ENCODE measurements at places on chromosomes 7 and 10. TPM values are rescaled to one million over a fixed set of nuclear protein-coding genes. Genes with fewer than 3 reads are reported as not detected.

PON1 gene
- total RNA-seq: not detected

CYTH3 gene
- total RNA-seq: 15.6 TPM

SPRN gene
- total RNA-seq: 0.12 TPM

FAS gene
- total RNA-seq: 52.5 TPM

VSTM4 gene
- total RNA-seq: 0.29 TPM

ZNF487 gene
- 0.81 TPM for total RNA-seq

KAT6B gene
- total RNA-seq: 10.1 TPM

CLCN1 gene
- not detected for total RNA-seq

FAM170B gene
- total RNA-seq: not detected

TLX1 gene
- not detected for total RNA-seq

SH2B2 gene
- 13.6 TPM for total RNA-seq

- no peak for DNase-seq
These were observed 23.9 kb upstream of the ATP6V0A4 start for GRCh38 chr7:138821912-138822311.

- DNase-seq: no peak
These were observed 38.7 kb downstream of the CALML5 start for GRCh38 chr10:5460468-5461202.

DNA sequence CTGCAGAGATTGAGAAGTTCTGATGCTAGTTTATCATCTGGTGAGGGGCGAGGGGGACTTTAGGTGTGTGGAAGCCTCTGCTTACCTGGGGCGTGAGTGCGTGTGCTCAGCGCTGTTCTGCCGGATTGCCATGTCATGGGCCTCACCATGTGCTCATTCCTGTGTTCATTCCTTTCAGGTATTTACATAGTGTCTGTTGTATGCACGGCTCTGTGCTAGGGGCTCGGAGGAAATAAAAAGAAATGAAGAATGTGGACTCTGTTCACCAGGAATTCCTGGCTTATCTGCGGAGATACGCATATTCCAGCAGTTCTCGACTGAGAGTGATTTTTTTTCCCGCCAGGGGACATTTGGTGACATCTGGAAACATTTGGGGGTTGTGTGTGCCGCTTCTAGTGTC is 152.0 kb downstream of the CAMK1D start:
- DNase-seq: no peak

GRCh38 chr7:56007167-56007652 is 42.8 kb downstream of the NIPSNAP2 start:
- DNase-seq: no peak

GRCh38 chr10:43120929-43121314 is 17.3 kb upstream of the CSGALNACT2 start:
- no peak for DNase-seq

DNA sequence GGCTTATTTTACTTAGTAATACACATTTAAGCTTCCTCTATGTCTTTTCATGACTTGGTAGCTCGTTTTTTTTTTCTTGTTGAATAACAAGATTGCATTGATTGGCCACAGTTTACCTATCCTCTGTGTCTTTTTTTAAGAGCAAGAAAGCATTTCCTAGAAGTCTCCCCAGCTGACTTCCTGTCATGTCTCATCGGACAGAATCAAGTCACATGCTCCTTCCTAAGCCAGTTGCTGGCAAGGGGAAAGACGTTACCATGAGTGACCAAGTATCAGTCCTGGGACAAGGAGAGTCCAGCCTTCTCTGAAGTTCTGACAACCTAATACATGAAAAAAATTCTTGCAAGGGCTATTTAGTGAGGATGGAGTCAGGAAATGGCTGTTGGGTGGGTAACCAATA is 24.9 kb upstream of the SFRP5 start:
- DNase-seq: no peak

DNA sequence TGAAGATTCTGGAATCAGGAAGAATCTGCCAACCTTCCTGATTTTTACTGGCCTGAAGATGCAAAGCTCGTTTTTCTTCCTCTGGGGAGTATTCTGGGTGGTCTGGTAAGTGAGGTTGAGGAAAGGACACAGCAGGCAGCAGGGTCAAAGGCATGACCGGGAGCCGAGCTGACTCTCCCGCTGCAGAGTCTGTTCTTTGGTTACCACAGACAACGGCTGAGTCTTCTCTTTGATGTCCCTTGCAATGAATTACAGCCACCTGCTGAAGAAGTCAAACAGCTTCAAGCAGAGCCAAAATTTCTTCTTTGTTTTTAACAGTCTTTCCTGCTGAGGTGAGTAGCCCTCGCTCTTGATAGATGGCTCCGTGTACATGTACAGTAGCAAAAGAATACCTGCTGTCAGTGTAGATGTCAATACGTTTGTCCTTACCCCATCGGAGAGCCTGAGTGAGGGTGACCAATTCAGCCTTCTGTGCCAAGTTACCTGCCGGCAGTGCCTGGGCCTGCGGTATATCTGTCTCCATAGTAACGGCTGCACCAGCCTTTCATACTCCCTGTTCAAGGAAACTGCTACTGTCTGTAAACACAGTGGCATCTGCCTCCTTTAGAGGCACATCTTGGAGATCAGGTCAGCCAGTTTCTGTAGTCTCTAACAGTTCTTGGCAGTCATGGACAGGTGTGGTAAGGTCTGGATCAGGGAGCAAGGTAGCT is 76.4 kb downstream of the PRR15 start:
- DNase-seq: no peak

DNA sequence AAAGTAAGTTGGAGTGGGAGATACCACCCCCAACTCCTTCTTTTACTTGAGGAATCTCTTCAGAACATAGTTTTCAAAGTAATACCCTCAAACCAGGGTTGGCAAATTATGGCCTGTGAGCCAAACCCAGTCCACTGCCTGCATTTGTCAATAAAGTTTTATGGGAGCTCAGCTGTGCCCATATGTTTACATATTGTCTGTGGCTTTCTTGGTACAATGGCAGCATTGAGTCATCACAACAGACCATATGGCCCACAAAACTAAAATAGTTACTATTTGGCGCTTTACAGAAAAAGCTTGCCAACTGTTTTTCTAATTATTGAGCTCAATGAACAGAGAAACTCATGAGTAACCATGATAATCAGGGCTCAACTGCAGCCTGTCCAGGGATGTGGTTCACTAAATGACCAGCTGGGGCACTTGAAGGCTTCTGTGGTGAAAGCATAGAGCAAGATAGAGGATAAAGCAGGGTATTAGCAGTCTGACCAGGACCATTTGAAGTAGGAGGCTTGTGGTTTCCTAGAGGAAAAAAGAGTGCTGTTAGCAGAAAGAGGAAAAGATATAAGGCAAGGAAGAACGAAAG is 196.0 kb upstream of the GRB10 start:
- no peak for DNase-seq

GRCh38 chr10:24214762-24215161 is 5.8 kb downstream of the KIAA1217 start:
- DNase-seq: no peak

GRCh38 chr10:44194435-44194834 is 190.5 kb downstream of the CXCL12 start:
- no peak for DNase-seq

DNA sequence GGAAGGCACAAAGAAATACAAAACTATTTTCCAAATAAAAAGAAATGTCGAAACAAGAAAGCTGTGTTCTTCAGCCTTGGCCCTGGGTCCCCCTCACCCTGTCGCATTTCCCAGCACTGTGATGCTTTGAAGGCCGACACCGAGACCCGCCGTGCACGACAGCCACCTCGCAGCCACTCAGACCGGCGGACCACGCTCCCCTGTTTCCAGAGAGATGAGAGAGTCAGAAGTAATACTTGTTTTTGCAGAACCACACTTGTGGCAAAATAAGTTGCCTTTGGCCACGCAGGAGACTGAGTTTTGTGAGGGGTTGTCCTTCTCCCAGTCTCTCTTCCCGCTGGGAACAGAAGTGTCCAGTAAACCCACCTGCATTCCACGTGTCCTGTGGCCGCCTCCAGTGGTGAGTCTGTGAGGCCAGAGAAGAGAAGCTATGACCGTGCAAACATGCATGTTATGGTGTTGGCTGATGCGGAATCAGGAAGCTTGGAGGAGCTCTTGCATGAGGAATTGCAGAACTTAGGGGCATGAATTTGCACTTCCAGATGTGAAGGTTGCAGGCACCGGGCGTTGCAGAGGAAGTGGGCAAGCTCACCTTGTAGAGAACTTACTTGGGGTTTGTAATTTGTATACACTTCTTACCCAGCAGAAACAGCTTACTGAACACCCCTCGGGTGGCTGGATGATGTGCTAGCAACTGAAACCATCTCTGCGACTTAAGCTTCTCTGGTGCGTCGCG is 194.5 kb downstream of the EBF3 start:
- DNase-seq: no peak

DNA sequence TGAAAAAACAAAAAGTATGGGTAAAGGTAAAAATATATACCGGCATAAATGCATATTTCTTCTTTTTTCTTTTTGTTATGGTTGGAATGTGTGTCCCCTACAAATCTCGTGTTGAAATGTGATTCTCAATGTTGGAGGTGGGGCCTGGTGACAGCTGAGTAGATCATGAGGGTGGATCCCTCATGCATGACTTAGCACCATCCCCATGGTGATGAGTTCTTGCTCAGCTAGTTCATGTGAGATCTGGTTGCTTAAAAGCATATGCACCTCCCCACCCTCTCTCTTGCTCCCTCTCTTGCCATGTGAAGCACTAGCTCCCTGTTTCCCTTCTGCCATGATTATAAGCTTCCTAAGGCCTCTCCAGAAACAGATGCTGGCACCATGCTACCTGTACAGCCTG is 93.3 kb downstream of the HYCC1 start:
- peak; percentile 32 for DNase-seq

GRCh38 chr10:90504172-90504571 is 353.7 kb downstream of the HTR7 start:
- DNase-seq: no peak

DNA sequence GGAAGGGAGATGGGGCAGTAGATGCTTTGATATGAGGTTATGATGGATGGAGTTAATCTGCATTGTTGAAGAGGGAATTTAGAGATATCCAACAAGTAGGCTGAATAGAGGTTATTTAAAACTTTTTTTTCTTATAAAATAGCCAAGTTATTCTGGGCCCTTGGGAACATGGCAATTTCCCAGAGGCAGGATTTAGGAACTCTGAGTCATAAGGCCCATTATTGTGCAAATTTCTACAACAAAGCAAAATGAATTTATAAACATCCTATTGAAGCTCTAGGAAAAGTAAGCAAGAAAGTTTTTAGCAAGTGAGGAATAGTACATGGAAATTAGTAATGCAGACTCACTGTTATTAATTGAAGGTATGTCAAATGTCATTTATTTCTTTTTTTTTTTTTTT is 160.9 kb upstream of the NPY start:
- no peak for DNase-seq

- DNase-seq: no peak
These were observed 515 bp downstream of the FASTK start for GRCh38 chr7:151080067-151080521.

- no peak for DNase-seq
These were observed 57.7 kb upstream of the ZNRF2 start for GRCh38 chr7:30226614-30227268.

DNA sequence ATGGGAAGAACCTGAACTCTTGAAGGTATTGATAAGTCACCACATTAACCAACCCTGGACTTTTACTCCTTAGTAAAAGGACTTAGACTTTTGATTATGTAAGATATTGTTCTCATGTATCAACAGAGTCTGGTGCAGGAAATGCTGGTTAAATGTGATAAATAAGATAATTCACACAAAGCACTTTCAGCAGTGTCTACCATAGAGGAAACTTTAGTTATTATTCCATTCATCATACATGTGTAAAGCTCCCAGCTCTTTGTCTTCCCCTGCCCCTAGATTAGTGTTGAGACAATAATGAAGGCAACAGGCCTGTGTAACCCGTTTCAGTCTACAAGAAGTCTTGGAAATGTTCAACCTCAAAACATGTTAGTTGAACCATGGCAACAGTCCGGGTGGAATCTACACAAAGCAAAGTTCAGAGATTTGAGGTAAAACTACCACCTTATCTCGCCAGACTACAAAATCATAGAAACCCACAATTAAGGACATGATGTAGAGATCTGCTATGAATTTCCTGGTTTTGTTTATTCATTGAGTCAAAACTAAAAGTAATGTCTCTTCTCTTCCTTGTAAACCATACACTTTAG is 109.9 kb upstream of the ADO start:
- DNase-seq: no peak

- DNase-seq: no peak
These were observed 51.4 kb downstream of the SH3PXD2A start for GRCh38 chr10:103803941-103804340.

- DNase-seq: no peak
These were observed 31.1 kb upstream of the SNX13 start for GRCh38 chr7:17971411-17971810.

DNA sequence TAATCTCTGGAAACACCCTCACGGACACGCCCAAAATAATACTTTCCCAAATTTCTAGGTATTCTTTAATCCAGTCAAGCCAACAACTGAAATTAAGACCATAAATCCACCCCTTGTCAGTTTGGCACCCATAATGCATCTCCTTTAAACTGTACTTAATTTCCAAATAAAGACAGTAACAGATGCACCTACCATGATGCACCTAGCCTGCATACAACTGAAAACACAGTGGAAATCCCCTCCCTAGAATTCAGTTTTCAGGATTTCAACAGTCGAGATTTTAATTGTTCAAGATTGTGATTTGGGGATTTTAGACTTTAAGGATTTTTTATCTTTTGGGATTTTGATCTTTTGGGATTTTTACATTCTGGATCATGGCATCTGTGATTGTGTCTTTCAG is 17.1 kb downstream of the STK17A start:
- no peak for DNase-seq

DNA sequence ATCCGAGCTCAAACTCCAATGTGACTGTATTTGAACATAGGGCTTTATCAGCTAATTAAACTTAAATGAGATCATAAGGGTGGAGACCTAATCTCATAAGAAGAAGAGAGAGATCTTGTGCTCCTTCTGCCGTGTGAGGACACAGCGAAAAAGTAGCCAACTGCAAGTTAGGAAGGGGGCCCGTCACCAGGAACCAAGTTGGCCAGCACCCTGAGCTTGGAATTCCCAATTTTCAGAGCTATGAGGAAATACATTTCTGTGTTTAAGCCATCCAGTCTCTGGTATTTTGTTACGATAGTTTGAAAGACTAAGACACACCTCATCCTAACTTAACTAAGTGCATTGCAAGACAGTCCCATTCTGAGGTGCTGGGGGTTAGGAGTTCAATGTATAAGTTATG is 14.1 kb upstream of the WDR86 start:
- DNase-seq: no peak

GRCh38 chr7:77698042-77698625 is 1.9 kb downstream of the RSBN1L start:
- DNase-seq: no peak

- DNase-seq: no peak
These were observed 16.0 kb downstream of the SAMD8 start for GRCh38 chr10:75127471-75127870.

GRCh38 chr10:33329178-33329577 is 5.3 kb downstream of the NRP1 start:
- DNase-seq: no peak

DNA sequence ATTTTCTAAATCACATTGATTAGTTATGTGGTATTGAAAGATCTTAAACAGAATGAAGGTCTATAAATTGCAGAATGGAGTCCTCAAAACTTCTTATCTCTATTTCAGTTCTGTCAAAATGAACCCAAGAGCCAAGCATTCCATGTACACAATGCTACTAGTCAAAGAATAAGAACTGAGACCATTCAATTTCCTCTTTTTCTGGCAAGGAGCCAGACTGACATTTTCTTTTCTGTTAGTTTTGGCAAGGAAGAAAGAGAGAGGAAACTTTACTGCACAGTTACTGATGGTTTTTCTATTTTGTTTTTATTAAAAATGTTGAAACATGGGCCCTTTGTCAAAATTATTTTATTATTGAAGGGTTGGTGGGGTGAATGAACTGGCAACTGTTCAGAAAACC is 181.8 kb upstream of the FERD3L start:
- no peak for DNase-seq

Measured in epithelial cell of proximal tubule (primary cell).